ENCODE measurements at places on chromosomes 7 and 10.

- DNase-seq, result no peak
These were observed 437.0 kb downstream of the SUGCT start for GRCh38 chr7:40571796-40572195.

DNA sequence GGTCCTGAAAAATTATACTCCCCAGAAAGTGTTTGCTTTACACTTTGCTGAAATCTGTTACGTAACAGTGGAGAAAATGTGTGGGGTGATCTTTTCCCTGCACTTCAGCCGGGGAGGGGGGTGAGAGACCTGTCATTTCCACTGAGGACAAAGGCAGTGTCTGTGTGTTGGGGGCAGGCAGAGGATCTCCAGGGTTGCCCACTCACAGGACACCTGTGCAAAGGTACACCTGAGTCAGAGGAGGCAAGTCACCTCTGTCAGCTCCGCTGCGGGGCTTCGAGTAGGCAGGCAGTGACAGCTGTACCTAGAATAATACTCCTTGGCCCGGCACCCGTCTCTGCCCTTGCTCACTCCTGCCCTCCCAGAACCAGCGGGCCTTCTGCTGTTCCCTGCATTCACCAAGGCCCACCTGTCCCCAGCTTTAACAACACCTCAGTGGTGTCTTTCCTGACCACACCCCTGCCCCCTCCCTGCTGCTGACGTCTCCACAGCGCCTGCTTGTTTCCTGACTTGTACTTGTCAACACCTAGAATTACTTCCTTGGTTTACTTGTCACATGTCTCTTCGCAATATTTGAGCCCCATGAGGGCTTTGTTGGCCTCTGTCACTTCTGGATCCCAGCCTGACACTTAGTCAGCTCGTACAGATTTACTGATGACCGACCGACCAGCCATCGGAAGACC is 159.2 kb downstream of the NEURL1 start:
- DNase-seq, result no peak

- DNase-seq, result no peak
These were observed 1.3 kb downstream of the IMMP2L start for GRCh38 chr7:111560773-111561653.

DNA sequence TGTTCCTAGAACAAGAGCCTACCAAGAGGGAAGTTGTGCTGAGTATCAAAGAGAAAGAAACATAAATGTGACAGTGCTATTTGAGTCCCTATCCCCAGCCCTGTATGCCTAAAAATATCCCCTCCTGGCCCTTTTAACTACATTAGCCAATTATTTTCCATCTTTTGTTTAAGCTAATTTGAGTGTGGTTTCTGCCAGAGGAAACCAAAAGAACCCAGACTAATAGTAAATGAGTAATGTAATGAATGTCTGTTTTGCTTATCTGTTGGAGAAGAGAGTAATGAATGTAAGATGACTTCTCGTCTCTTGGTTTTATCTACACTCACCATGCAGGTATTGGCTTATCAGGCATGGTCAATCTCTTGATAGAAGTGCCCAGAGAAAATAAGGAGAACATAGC is 134.4 kb upstream of the CDK1 start:
- no peak for DNase-seq

DNA sequence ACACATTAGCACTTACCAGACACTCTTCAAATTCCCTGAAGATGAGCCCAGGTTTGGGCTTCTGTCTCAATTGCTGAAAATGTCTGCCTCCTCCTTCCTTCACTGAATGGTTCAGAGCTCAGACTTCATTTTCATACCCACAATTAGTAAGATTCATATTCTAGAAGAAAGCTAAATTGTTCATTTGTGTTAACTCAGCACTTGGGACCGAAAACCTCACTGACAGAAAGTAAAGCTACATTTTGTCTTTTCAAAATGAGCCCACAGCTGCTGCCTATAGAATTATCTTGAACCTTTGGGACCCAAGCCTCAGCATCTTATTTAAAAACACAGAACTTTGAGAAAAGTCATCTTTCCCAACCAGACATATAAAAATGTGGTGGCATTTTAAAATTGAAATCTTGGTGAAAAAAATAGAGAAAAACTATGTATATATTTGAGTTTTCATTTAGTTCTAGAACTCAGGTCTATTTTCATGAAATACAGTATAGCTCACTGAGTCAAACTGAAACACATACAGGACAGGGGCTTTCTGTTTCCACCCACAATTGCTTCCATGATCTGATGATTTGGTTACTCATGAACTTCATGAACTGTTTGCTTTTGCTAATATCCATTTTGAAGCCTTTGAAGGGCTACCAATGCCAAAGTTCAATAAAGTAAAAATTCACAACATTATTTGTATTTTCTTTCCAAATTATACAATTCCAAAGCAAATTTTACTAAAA is 119.1 kb upstream of the PFKP start:
- no peak for DNase-seq

- DNase-seq, result no peak
These were observed 25.3 kb upstream of the PWWP2B start for GRCh38 chr10:132371641-132372081.

DNA sequence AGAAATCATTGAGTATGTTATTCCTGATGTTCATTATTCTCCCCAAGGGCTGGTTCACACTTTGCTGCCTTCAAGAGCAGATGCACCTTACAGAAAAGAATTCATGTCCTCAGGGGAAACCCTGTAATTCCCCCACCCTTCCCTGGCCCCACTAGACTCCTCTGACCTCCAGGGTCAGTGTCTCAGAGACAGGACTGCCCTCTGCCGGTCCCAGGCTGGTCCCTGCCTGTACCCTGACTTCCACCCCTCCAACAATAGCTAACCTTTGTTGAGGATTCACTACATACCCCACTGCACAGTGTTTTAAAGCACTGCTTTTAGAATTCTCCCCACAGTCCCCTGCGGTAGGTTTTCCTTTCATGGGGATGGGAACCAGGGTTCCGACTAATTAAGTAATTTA is 4.4 kb upstream of the SEPHS1 start:
- no peak for DNase-seq

- no peak for DNase-seq
These were observed 37.3 kb downstream of the KIF20B start for GRCh38 chr10:89738551-89739209.

DNA sequence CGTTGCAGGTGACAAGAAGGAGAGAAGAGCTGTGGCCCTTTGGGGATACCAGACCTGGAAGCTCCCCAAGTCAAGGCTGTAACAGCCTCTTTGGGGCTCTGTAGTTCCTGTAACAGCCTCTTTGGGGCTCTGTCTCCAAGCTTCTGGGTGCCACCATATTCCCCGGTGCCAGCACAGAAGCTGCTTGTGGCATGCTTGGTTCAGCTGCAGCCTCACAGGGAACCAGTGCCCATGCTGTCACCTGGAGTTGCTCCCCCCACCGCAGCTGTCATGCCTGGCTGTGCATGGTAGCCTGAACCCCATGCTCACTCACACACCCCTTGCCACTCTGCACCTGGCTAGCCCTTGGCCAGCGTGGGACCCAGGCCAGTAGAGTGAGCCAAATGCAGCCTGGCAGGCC is 109.1 kb downstream of the ELAPOR2 start:
- no peak for DNase-seq

GRCh38 chr7:99997545-99998137 is 17.8 kb upstream of the ZKSCAN1 start:
- peak; percentile 36 for DNase-seq

DNA sequence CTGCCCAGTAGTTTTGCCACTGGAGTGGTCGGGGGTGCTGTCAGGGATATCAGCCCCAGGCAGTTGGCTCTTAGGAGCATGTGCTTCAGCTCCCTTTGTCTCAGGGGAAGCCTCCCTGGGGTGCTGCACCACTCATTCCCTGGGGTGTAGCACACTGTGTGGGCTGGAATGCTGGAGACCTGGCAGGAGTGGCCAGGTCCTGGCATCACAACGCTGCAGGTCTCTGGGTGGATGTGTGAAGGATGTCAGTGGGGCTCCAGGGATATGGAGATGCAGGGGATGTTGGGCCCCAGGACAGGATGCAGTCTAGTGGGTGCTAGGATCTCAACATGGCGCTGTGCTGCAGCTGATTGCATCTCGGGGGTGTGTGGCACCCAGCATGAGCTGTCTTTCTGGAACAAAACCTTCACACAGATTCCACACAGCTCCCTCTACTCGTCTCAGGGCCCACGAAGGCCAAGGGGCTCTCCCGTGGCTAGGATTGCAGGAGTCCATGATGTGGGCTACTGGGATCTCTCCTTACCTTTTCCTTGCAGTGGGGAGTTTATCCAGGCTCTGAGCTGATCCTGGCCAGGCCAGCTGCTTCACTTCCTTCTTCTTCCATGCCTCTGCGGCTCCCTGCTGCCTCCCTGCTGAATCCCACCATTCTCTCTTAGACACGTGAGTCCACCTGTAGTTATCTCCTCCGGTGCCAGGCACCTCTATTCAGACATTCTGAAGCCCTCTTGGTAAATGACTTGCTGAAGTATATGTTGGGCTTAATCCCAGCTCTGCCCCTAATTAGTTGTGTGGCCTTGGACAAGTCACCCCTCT is 295.1 kb downstream of the RPS24 start:
- no peak for DNase-seq

- no peak for DNase-seq
These were observed 273.7 kb downstream of the PTPRN2 start for GRCh38 chr7:158313931-158314330.

GRCh38 chr10:113261161-113261560 is 291.7 kb upstream of the HABP2 start:
- peak; percentile 3 for DNase-seq

- no peak for DNase-seq
These were observed 113.2 kb upstream of the INHBA start for GRCh38 chr7:41816111-41816510.

GRCh38 chr7:119999738-120000475 is 273.1 kb upstream of the KCND2 start:
- no peak for DNase-seq

- DNase-seq, result no peak
These were observed 287.2 kb downstream of the PTPRN2 start for GRCh38 chr7:158300427-158300826.

GRCh38 chr7:125908711-125909110 is 979.1 kb upstream of the POT1 start:
- no peak for DNase-seq

- no peak for DNase-seq
These were observed 21.3 kb upstream of the VAX1 start for GRCh38 chr10:117159390-117159789.

Data from NCI-H1436 (cell line).